Brain microvascular endothelial cell (primary cell): ENCODE measurements at places on chromosomes 4 and X.
A peak's percentile ranks its signal among the peaks of the same experiment; 100 is the strongest.

DNA sequence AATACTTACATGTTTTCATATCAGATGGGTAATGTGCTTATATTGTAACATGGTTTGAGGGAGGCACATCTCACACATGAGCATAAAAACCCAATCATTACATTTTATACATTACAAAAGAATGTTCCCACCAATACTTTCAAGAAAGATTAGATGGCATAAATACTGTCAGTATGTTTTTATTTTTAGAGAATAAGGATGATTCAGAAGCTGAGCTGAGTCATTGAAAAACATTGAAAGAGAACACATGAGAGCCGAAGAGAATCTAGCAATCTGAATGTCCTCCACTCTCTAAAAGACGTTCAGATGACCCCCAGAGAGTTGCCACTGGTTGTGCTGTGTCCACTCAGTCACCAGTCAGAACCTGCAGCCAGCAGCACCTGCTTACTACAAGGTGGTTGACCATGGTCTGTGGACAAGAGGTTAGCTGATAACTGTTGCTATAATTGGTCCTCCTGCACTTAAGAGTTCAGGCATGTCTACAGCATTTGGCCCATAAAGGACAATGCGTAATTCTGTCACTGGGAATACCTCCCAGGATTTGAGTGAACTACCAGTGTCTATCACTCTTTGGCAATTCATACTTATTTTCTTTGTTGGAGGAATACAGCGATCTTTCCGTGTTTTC, 382.2 kb upstream of the IGFBP7 start:
- peak; percentile 9 for DNase-seq

DNA sequence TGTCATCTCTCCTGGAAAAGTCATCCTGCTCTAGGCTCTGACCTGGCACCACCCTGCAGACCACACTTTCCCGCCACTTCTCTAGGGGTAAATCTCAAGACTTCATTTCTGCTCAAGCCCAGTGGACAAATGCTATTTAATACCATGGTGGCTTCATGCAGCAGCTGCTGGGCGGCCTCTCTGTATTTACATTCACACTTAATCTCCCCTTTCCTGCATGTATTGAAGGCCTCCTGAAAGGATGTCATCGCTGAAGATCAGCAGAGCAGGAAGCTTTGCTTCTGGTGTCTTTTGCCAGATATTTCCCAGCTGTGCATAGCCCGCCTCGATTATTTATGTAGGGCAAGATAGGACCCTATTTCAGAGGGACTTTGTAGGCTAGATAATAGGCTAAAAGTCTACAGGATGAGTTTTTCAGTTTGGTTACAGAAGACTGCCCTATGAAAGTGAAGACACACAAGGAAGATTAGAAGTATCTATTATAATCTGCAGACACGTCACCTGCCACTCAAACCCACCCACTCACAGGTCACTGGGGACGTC, 17.2 kb downstream of the PROM1 start:
- no peak for DNase-seq

GRCh38 chrX:13994536-13995080, 35.1 kb downstream of the GEMIN8 start:
- DNase-seq, result no peak

DNA sequence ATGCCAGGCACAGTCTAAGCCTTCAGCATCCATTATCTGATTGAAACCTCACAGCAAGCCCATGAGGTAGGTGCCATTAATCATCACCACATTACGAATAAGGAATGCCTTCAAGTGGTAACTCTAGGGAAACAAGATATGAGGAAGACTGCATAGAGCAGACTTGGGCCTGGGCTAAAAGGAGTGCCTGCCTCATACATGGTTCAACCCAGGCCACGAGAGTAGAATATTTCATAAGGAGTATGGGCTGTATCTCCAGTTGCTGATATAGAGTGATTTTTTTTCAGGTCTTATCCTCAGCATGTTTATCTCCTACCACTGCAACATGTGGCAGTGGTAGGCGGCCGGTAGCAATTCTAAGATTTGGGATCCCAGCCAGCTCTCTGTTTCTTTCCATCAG, 51.7 kb downstream of the ATP11C start:
- peak; percentile 68 for DNase-seq

GRCh38 chr4:6134612-6135220, 65.6 kb downstream of the JAKMIP1 start:
- DNase-seq, result no peak

GRCh38 chr4:85603437-85604336, 128.7 kb downstream of the ARHGAP24 start:
- DNase-seq, result peak; percentile 34

DNA sequence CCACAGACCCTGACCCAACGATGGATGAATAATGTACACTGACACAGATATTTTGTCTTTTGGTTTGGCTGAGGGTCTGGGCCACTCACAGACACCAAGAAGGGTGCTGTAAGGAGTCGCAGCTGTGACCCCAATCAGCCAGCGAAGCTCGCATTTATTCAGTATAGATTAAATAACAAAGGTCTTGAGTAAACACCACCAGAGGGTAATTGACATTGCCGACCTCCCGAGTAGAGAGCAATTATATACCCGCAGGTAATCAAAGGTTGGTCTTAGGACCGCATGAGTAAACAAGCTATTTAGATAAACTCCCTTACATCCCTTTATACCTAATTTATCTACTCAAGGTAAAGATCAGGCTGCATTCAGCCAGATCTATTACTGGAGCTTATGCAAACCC, 297.1 kb downstream of the ADAM29 start:
- DNase-seq, result no peak
